NCI-H2029 treated with DMSO at 0.1 percent for 48 hours (cell line): ENCODE measurements at places on chromosomes 1 and 21.
A peak's percentile ranks its signal among the peaks of the same experiment; 100 is the strongest.

DNA sequence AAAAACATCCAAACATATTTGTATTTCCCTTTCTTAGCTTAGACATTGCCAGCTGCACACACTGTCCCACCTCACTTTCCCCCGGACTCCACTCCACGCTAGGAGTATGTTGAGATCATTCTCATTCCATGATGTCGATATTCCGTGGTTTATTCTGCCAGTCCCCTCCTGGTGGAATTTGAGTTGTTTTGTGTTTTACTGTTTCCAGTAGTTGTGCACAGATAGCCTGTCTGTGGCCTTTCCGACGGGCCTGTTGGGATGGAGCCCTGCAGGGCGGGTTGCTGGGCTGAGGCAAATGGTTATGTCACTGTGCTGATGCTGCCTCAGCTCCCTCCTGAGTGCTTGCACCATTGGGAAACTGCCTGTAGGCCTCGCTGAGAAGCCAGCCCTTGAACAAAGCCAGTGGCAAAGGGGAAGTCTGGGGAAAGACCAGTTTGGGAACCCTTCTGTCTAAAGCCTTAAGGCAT is 12.8 kb downstream of the TRAPPC10 start:
- DNase-seq: no peak

DNA sequence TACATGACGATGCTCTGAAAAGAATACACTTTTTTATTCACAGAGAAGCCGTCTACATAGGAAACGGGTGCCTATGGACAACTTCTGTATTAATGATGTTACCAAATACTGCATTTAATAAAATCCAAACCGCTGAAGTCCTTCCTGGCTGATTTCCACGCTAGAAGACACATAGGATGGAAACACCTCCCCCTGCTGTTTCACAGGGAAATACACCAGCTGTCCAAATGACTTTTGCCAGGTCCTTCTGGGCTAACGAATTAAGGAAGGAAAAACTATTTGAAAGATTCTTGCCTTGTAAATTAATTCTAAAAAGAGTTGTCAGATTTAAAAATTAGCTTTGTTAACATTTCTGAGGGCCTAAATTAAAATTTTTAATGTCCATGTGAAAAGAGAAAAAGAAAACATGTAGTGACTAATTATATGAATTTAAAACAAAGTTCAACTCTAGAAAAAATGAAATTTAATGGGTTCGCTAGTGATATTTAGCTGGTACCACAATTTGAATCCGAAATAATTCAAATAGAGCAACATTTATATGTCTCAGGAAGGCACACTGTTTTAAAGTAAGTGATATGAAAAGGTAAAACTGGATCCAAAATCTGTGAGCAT is 146.0 kb downstream of the RERE start:
- peak; percentile 30 for DNase-seq

- no peak for DNase-seq
Observed at GRCh38 chr1:10267319-10267718, 56.9 kb downstream of the KIF1B start.

GRCh38 chr21:35367553-35367952 is 318.5 kb upstream of the RUNX1 start:
- DNase-seq: no peak

DNA sequence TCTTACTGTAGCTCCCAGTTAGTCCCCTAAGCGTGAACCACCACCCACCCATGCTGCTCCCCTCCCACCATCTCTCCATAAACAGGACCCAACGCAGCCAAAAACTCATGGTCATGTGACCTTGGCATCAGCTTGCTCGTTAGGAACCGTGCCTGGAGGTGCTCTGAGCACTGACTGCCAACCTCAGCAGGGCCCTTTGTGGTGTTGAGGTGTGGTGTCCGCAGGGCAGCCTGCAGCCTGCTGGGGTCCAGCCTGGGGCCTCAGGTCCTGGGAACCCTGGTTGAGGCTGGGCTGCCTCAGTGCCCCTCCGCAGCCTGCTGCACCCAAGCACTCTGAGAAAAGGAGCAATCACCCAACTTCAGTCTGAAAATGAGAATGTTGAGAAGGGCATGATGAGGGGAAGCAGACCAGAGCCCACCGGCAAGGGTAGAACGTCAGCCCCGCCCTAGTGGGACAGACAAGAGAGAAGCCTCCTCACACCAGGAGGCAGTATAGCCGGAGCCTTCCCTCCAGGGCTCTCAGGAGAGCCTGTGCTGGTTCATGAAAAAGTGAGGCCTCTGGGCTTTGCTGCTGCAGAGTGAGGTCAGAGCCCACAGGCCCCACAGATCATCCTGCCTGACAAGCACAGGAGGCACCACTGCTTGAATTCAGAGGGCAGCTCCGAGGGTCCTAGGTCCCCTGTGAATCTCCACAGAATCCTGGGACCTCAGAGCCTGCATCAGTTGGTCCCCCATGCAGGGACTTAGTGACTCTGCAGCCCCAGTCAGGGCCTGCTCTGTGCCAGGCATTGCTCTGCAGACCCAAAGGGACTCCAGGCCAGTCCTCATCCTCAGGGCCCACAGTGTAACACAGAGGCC is 4.9 kb upstream of the COL6A2 start:
- no peak for DNase-seq

GRCh38 chr21:45494851-45495680 is 47.2 kb downstream of the SLC19A1 start:
- DNase-seq: no peak

GRCh38 chr1:92848201-92848600 is 16.4 kb downstream of the RPL5 start:
- no peak for DNase-seq

DNA sequence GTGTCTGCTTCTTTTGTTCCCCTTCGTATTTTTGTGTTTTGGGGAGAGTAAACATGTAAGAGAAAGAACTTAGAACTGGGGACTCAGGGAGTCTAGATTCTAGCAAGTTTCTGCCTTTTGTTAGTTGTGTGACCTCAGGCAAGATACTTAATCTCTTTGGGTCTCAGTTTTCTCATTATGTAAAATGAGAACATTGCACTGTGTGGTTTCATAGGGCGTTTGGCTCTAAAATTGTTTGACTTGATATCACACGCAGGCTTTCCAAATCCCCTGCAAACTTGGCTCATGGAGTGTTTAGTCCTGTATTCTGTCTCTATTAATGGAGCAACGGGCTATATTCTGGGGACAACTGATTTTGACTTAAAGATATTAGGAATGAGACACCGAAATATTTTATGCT is 57.7 kb downstream of the NTNG1 start:
- DNase-seq: no peak
